ENCODE measurements at places on chromosomes 7 and 10.
A peak's percentile ranks its signal among the peaks of the same experiment; 100 is the strongest.

DNA sequence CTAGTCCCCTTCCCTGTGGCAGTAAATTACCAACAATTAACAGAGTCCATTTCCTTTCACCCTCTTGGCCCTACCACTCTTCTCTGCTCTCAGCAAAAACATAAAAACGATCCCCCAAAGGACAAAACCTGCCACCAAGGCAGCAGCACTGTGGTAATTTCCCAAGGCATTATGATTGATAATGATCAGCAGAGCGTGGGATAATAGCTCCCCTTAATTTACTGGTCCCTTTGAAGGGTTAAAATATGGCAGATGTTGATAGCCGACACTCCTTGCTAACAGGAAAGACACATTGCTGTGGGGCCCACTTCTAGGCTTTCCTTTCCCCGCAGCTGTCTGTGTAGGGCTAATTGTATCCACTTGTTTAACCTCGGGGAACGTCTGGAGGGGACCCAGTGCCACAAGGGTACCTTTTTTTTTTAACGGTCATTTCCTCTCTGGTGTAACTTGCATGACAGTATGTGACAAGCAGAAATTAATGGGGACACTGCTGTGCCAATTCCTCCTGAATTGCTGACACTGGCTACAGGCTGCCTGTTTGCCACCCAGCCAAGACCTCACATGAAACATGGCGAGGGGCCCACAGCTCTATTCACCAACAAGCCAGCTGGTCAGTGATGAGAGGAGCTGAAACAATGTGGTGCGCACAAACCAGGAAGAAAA is 81.3 kb downstream of the CDK6 start:
- no peak for DNase-seq

GRCh38 chr10:84177541-84178141 is 4.0 kb downstream of the GPR15LG start:
- DNase-seq, result no peak

- DNase-seq, result no peak
These were observed 3.8 kb downstream of the KPNA7 start for GRCh38 chr7:99204078-99204477.

DNA sequence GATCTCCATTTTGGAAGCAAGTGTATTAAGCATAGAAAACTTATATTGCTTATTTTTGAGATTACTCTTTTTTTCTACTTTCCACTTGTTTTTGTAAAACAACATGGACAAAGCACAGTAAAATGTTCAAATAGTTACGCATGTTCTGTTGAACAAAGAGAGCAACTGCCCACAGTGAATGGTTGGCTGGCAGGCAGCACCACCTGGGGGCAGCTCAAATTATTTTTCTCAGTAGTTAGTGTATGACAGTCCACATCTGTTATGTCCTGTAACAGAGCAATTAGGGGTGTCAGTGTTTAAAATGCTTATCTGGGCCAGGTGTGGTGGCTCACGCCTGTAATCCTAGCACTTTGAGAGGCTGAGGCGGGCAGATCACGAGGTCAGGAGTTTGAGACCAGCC is 46.1 kb upstream of the CACUL1 start:
- DNase-seq, result no peak

DNA sequence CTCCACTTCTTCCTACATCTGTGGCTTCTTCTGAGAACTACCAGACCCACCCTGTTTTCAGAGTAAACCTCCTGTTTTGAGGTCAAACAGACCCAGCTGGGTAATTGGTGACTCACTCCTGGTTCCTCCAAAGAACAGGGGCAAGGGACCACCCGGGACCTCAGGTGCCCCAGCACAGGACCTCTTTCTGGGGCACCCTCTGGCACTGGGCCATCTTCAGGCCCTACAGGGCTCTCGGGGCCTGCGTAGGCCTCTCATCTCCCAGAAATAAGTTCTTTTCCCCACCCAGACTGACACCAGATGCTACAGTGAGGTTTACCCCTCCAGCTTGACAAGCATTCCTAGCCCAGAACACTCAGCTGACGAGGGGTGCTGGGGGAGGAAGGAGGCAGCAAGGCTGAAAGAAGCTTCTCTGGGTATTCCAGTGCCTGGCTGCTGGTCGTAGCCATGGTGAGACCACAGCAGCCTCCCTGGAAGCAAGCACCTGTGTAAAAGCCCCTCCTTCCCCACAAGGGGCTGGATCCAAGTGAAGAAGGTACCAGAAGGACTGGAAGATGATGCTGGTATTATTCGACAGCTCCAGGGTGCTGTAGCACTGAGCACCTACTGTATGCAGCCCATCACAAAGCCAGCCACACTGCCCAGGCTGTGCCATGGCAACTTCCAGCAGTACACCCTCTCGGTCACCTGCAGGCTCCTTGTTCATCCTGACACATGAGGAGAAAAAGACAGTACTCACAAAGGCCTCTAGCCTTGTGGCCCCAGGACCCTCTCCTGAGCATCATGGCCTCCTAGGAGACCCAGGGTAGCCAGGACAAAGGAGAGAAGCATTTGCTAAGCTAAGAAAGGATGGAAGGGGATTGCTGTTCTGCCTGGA is 47.4 kb downstream of the ALOX5 start:
- no peak for DNase-seq

DNA sequence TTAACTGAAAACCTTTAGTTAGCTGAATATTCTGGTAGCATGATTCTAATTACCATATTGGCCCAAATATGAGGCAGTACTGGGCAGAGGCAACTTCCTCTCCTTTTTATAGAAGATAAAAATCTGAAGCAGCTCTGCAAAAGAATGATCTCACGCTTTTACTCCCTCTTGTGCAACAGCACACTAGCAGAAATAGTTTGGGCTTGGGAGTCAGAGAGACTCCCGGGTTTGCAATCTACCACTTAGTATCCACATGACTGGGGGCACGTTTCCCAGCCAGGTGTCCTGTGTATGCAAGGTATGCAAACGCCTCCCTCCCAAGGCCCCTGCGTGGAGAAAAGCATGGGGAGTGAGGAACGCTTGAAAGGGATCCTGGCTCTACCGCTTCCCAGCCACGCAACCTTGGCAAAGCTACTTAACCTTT is 47.2 kb upstream of the RHEB start:
- peak; percentile 68 for DNase-seq

DNA sequence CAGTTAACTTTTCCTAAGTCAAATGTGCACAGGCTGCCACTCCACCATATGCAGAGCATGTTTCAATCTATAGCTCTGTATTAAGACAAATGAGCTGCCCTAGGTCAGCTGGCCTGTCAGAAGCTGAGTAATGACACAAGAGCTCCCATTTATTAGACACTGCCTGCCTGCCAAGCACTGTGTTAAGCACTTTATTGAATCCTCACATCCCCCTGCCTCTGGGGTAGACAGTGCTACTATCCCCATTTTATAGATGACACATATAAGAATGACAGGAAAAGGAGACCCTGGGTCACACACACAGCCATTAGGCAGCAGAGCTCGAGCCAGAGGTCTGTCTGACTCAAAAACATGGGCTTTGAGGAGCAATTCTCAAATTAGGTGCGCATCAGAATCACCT is 179.8 kb upstream of the PDE1C start:
- DNase-seq, result no peak

- DNase-seq, result no peak
These were observed 826.5 kb downstream of the TNS3 start for GRCh38 chr7:46755120-46756034.
